ENCODE measurements at places on chromosomes 2 and 18.

DNA sequence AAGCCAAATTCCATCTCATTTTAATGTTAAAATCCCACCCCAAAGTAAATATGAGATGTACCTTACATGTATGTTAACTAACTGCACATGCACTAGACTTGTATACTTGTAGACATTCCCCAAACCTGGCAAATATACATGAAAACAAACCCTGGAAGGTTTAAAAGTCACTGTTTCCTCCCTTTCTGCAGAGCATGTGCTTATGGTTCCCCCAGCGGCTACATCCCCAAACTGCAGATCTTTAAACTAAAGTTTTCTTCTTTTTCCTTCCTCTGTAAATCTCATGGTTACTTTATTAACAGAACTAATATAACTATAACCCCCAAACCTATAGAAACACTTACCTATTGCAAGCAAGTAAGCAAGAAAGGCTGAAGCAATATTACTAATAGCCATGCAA, 731.5 kb downstream of the LRP1B start:
- no peaks in the 10 kb centered on the region for H3K27me3 ChIP-seq
- H3K27ac ChIP-seq = no peak overlapping the region
- DNase-seq = no peak

DNA sequence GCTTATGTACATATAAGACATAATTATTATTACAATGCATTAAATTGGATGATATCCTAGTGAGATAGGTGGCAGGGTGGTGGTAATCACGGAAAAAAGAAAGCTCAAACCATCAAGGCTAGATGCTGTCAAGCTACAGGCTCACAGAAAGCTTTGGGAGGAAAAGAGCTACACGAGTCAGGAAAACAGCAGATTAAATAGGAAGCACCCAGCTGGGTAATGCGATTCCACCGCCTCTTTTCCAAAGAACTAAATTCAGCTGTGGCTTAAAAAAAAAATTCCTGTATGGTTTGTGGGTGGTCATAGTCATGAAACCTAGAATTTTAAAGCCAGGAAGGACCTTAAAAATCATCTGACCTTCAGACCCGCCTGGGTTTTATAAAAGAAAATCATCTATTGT, 23.7 kb upstream of the PTPN4 start:
- DNase-seq = no peak
- no peaks in the 10 kb centered on the region for H3K4me1 ChIP-seq
- H3K4me3 ChIP-seq = no peak overlapping the region
- H3K36me3 ChIP-seq = no peaks in the 10 kb centered on the region

- H3K27ac ChIP-seq = no peak overlapping the region
- H3K36me3 ChIP-seq = no peaks in the 10 kb centered on the region
- no peak for DNase-seq
- H3K4me1 ChIP-seq = no peaks in the 10 kb centered on the region
- H3K4me3 ChIP-seq = no peak overlapping the region
Measured at GRCh38 chr2:3214065-3214464, 163.6 kb downstream of the EIPR1 start.

DNA sequence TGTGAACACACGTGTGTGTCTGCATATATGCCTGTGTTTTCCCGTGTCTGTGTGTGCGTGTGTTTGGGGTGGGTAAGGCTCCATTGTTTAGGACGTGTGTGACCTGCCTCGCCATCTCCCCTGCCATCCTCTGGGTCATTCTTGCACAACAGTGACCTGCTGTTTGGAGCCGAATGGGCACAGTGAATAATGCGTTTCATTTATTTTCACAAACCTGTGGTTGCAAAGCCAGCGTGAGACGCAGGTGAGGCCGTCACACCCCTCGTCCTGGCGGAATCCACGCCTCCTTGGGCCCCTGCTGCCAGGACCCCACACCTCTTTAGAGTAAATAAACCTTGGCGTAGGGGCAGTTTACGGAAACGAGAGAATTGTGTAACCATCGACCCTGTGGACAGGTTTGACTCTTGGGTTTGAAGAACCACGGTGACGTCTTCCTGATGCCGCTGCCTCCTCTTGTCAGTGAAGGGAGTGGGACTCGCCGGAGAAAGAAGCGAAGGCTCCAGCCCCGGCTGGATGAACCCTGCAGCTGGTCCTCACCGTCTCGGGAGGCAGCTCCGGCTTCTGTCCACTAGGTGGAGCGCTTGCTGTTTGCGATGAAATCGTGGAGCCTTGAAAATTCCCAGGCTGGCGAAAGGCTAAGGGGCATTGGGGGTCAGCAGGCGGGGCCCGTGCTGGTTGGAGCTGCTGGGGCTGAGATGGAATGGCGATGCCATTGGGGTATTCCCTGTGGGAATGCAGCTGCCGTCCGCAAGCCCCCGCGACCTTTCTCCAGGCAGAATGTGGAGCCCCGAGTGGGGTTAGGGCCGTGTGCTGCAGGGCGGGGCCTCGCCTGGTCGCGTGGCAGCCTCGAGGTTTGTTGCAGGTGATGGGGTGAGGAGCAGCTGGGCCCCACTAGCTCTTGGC, 81.1 kb downstream of the RTP5 start:
- H3K36me3 ChIP-seq = no peaks in the 10 kb centered on the region
- no peaks in the 10 kb centered on the region for H3K4me1 ChIP-seq
- no peak overlapping the region for H3K27ac ChIP-seq

GRCh38 chr2:67485431-67485830, 88.3 kb downstream of the ETAA1 start:
- H3K36me3 ChIP-seq = no peaks in the 10 kb centered on the region
- no peak for DNase-seq
- no peaks in the 10 kb centered on the region for H3K27me3 ChIP-seq
- H3K4me3 ChIP-seq = no peak overlapping the region
- no peaks in the 10 kb centered on the region for H3K4me1 ChIP-seq

DNA sequence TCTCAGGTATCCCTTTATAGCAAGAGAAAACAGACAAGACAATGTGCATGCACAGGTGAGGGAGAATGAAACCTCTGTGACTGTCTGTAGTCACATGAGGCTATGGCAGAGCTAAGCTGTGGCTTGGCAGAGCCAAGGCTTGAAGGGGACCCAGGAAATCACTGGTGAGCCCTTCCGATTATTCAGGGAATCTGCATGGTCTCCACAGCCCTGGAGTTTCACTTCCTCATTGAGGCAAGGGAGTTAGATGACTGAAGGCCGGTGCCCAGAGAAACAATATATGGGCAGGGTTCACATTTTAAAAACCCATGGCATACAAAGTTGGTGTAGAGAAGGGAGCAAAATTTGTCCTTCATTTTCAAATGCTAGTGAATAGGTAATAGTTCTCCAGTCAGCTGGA, 144.4 kb upstream of the REV1 start:
- no peaks in the 10 kb centered on the region for H3K36me3 ChIP-seq
- no peaks in the 10 kb centered on the region for H3K4me1 ChIP-seq
- no peak for DNase-seq

- H3K27me3 ChIP-seq = no peaks in the 10 kb centered on the region
- no peak overlapping the region for H3K27ac ChIP-seq
- H3K4me3 ChIP-seq = no peak overlapping the region
- DNase-seq = no peak
- H3K36me3 ChIP-seq = no peaks in the 10 kb centered on the region
Measured at GRCh38 chr2:146278881-146279280, 1565.9 kb upstream of the ACVR2A start.

DNA sequence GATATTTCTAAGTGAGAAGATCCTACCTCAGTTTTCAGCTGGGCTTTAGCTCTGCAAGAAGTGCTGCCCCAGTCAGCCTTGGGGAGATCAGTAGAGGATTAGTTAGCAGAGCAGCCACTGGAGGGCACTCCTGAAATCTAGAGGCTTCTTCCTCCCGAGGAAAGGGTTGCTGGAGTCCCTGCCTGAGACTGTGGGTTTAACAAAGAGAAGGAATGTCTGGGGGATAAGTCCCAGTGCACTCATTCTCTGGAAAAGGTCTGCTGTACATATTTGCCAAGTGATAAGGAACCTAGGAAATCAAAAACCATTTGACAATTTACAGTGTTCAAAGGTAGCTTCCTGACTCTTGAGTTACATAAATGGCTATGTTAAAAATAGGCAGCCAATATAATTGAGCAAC, 207.2 kb downstream of the SLC8A1 start:
- no peak for DNase-seq
- no peaks in the 10 kb centered on the region for H3K36me3 ChIP-seq
- no peaks in the 10 kb centered on the region for H3K4me1 ChIP-seq
- H3K27ac ChIP-seq = no peak overlapping the region
- H3K27me3 ChIP-seq = no peaks in the 10 kb centered on the region

DNA sequence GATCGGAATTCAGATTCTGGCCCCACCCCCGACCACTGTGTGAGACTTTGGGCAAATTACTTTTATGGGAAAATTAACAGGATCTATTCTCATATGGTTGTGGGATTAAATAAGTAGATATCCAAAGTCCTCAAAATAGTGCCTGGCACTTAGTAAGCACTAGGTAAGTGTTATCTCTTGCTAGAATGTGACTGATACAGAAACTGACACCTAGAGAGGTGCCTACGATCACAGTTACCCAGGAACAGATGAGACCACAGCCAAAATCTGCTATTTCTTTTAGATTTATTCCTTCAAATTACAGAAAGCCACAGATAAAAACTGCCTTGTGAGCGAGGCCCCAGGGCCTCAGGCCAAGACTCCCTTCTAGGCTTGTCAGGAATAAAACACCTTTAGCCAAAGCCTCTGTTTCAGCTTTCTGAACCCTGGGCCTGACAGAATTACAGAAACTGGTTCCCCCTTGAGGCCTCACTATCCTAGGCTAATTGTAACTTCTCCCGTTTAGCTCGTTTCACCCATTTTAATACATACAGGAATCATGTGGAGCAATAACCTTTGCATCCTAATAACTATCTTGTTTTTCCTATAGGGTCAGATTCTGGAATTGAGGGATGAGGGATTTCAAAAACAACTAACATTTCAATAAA, 22.3 kb upstream of the CHMP1B start:
- no peaks in the 10 kb centered on the region for H3K36me3 ChIP-seq
- no peak for DNase-seq
- no peaks in the 10 kb centered on the region for H3K27me3 ChIP-seq
- H3K4me3 ChIP-seq = no peak overlapping the region
- H3K4me1 ChIP-seq = no peaks in the 10 kb centered on the region

DNA sequence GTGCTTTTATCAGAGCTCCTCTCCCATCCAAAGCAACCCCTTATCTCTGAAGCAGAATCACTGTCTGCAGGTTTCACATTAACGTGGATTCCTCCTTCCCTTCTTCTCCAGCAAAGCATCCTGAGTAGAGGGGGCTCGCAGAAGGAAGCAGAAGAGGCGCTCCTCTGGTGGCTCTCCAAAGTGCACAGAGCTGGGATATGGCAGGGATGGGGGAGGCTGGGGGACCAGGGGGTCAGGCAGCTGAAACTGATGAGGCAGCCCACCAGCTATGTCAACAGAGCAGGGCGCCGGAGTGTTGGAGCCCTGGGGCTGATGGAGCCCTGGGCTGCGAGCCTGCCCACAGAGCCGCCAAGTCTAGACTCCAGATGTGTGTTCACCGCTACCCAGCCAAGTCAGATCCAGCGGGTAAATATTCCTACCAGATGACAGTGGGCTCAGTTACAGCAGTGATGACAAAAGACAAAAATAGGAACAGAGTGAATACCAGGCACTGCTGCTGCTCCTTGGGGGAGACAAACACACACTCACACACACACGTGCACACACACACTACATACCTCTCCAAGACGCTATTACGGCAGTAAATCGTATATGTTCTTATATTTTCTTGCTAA, 678.3 kb upstream of the ID2 start:
- H3K27ac ChIP-seq = peak overlapping the region; percentile 73
- no peaks in the 10 kb centered on the region for H3K27me3 ChIP-seq
- H3K4me3 ChIP-seq = peak overlapping the region; percentile 29
- H3K36me3 ChIP-seq = no peaks in the 10 kb centered on the region
- DNase-seq = no peak

GRCh38 chr2:145846982-145847381, 1327.1 kb upstream of the ZEB2 start:
- H3K27ac ChIP-seq = no peak overlapping the region
- no peaks in the 10 kb centered on the region for H3K27me3 ChIP-seq
- H3K4me3 ChIP-seq = no peak overlapping the region
- no peaks in the 10 kb centered on the region for H3K36me3 ChIP-seq
- DNase-seq = no peak

GRCh38 chr2:215833531-215834162, 179.7 kb downstream of the MREG start:
- H3K4me3 ChIP-seq = no peak overlapping the region
- H3K36me3 ChIP-seq = no peaks in the 10 kb centered on the region
- DNase-seq = no peak

- no peaks in the 10 kb centered on the region for H3K36me3 ChIP-seq
- DNase-seq = no peak
- no peaks in the 10 kb centered on the region for H3K4me1 ChIP-seq
- no peak overlapping the region for H3K4me3 ChIP-seq
Measured at GRCh38 chr2:16438613-16439321, 226.9 kb downstream of the CYRIA start.

- H3K4me3 ChIP-seq = no peak overlapping the region
- H3K36me3 ChIP-seq = no peaks in the 10 kb centered on the region
- no peaks in the 10 kb centered on the region for H3K4me1 ChIP-seq
- H3K27me3 ChIP-seq = no peaks in the 10 kb centered on the region
- DNase-seq = no peak
Measured at GRCh38 chr2:178542161-178542560, 61.9 kb downstream of the PLEKHA3 start.

- peaks cover 14% of the 10 kb centered on the region for H3K4me1 ChIP-seq
- no peak for DNase-seq
- peak overlapping the region; percentile 95 for H3K27ac ChIP-seq
- peak overlapping the region; percentile 78 for H3K4me3 ChIP-seq
Measured at GRCh38 chr2:19899985-19900930, 1.5 kb downstream of the TTC32 start.

DNA sequence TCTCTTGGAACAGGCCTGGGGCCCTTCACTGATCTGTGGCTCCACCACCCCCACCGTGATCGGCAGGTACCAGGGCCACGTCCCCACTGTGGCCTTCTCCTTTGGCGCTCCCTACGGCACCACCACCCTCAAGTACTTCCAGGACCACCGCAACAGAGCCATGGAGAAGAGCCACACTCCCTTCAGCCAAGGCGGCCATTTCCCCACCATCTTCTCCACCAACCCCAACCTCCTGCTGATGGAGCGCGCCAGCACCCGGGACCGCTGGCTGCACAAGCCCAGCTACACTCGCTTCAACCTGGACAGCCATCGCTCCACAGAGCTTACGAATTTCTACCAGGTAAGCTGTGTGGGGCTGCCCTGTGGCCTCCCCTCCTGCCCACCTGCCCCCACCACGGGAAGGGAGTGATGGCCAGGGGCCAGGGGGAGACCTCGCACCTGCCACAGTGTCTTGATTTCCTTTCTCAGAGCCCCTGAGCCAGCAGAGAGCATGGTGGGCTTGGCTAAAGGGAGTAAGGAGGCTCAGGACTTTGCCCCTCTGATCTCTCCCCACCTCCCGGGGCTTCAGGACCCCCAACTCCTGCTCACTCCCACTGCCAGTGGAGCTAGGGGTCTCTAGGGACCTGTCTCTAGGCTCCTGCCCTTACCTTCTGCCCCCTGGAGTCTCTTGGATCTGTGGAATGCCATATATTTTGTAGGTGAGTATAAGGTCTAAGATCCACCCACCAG, 65.2 kb downstream of the CIB4 start:
- H3K4me3 ChIP-seq = no peak overlapping the region
- no peak for DNase-seq
- no peaks in the 10 kb centered on the region for H3K36me3 ChIP-seq
- H3K27me3 ChIP-seq = peaks cover 12% of the 10 kb centered on the region

- no peak overlapping the region for H3K27ac ChIP-seq
- H3K4me1 ChIP-seq = no peaks in the 10 kb centered on the region
- H3K27me3 ChIP-seq = no peaks in the 10 kb centered on the region
- no peak overlapping the region for H3K4me3 ChIP-seq
- H3K36me3 ChIP-seq = no peaks in the 10 kb centered on the region
Measured at GRCh38 chr18:58168993-58169392, 125.0 kb downstream of the NEDD4L start.

GRCh38 chr2:36446294-36446693, 90.7 kb downstream of the CRIM1 start:
- DNase-seq = no peak
- H3K27ac ChIP-seq = peak overlapping the region; percentile 30
- no peaks in the 10 kb centered on the region for H3K4me1 ChIP-seq
- no peak overlapping the region for H3K4me3 ChIP-seq
- no peaks in the 10 kb centered on the region for H3K27me3 ChIP-seq
